Choroid plexus epithelial cell (primary cell): ENCODE measurements at places on chromosomes 16 and 17.
A peak's percentile ranks its signal among the peaks of the same experiment; 100 is the strongest.

DNA sequence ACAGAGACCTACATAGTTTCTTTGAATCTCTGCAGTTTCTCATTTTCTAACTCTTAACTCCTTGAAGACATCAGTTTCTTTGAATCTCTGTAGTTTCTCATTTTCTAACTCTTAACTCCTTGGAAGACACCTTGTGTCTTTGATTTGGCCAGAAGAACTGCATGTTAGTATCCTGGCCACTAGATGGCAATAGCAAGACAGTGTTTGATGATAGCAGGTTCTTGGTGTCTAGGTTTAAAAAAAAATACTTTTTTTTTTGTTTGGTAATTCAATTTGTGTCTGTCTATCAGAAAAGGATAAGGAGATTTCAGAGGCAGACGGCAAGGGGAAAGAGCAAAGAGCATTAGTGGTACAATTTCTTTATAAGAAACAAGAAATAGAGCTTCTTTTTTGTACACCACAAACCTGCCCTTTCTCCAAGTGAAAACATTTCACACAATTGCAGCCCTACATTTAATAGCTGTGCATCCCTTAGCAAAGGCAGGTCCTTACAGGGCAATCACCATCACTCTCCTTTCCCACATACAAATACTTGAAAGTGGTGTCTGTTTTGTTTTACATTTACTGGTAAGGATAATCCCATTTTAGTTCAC lies 1324.9 kb upstream of the CDH8 start:
- DNase-seq, result peak; percentile 86

DNA sequence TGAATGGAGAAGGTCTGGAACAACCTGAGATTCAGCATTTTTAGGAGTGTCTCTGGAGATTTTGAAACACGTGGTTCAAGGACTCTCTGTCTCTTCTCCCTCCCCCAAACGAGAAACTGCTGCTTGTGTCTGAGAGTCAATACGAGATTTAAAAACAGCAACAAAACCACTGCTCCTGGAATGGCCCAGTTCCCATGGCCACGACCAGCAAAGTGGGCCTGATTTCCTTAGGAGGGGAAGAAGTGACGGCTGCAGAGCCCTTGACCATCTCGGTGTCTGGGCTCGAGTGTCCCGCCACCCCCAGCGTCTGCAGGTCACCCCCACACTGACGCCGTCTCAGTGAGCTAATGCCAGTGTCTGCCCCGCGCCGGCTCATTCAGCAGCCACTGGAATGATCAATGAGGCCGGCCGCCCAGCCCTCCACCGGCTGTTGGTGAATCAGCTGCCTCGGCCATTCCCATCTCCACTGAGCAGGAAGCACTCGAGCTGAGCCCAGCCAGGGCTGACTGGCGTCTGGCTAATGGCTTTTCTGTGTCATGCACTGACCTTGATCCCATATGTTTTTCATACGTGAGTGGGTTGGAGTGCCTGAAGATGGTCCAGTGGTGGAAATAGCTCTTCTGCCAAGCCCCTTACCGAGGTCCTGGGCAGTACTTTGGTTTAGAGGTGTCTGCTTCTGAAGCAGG lies 151.8 kb downstream of the PITPNC1 start:
- peak; percentile 73 for DNase-seq

DNA sequence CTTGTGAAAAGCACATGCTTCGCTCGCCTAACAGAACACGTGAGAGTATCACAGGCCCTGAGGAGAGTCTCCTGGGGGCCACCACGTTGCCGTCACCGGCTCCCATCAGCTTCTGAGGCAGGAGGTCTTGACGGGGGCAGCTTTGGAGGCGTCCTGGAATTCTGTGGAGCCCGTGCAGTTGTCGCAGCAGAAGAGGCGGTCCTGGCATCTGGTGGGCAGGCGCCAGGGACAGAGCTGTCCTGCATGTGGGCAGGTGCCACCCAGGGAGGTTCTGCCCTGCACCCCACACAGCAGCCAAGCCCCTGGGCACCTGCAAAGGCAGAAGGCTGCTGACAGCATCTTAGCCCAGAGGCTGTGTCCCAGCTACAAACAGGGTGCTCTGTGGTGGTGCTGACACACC lies 99.0 kb upstream of the CREBBP start:
- no peak for DNase-seq

DNA sequence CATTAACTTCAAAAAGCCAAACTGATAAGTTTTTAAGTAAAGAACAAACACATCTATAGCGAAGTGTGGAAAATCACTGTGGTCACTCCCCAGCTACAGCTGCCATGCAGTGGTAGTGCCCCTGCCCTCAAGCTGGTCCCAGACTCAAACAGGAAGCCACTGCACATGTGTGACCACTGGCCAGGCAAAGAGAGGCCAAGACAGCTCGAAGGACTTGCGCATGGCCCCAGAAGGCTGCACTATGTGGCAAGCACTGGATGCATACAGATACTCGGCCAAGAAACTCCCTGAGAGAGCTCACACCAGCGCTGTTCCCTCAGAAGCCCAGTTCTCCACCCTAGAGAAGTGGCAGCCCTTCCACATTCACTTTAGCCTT lies 82.4 kb downstream of the ANKRD11 start:
- DNase-seq, result peak; percentile 33

GRCh38 chr17:80270104-80270503 lies 9.5 kb downstream of the RNF213 start:
- no peak for DNase-seq
